ENCODE measurements at places on chromosomes 16 and 17.

DNA sequence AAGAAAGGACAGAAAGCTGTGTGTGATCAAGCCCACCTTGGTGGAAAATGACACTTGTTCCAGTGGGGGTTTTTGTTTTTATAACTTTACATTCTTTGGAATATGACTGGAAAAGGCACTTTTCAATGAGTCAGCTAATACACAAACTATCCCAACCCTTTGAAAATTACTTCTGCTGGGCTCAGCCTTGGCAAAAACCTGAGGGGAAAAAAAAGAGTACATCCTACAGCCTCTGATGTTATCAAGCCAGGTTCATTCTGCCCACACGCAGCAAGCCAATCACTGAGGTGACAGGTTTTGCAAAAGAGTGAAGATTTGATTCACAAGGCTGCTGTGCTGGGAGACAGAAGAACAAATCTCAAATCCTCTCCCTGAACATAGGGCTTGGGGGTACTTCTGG lies 484.5 kb upstream of the ERCC4 start:
- no peak for DNase-seq

GRCh38 chr17:45889579-45889978 lies 4.8 kb upstream of the MAPT start:
- no peak for DNase-seq

DNA sequence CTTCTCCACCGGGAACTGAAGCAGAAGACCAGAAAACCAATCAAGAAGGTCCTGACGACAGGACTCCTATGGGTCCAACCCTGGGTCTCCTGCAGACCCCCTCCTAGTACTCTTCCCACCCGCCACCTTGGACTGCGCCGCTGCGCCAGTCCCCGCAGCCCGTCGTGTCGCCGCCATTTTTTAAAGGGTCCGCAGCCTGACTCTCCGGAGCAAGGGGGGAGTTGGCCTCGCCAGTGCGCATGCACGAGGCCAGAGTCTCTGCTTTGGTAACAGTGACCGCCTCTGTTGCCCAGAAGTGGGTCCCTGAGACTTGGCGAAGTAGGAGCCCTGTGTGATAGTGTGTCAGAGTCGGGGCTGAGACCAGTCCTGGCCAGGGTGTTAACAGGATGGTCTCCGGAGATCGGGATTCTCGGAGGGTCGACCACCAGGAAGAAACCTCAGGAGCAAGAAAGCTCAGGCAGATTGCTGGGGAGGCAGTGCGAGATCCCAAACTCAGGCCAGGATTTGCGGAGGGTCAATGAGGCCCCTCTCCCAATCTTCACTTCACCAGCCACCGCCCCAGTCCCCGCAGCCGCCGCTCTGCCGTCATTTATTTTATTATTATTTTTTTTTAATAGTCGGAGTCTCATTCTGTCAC lies 612.5 kb downstream of the KCNJ18 start:
- DNase-seq, result no peak

- no peak for DNase-seq
These were observed 571 bp downstream of the TIMP2 start for GRCh38 chr17:78924481-78925151.

DNA sequence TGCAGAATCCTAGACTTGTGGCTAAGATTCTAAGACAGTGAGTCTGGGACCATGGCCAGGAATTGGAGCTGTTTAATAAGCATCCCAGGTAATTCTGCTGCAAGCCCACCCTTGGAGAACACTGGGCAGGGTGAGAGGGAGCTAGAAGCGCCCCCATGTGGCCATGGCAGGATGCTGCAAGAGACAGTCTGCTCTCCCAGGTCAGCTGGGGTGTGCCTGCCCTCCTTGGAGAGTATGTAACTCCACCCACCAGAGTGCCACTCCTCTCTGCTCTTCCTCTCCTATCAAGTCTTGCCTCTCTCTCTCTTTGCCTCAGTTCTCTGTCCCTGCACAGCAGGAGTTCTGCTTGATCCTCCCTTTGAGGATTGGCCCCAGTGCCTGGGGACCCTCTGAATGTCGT lies 14.9 kb downstream of the RCVRN start:
- DNase-seq, result no peak

DNA sequence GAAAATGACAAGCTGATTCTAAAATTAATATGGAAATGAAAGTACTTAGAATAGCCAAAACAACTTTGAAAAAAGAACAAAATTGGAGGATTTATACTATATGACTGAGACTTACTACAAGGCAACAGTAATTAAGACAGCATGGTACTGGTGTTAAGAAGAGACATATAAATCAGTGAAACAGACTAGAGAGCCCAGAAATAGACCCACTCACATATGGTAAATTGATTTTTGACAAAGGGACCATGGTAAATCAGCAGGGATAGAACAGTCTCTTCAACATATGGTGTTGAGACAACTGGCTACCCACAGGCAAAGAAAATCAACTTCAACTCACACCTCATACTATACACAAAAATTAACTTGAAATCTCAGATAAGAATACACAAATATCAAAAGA lies 12.9 kb downstream of the CMC2 start:
- no peak for DNase-seq

GRCh38 chr17:4913994-4914393 lies 11.1 kb upstream of the CHRNE start:
- DNase-seq, result no peak

GRCh38 chr16:88746506-88746905 lies 38.5 kb downstream of the PIEZO1 start:
- no peak for DNase-seq

DNA sequence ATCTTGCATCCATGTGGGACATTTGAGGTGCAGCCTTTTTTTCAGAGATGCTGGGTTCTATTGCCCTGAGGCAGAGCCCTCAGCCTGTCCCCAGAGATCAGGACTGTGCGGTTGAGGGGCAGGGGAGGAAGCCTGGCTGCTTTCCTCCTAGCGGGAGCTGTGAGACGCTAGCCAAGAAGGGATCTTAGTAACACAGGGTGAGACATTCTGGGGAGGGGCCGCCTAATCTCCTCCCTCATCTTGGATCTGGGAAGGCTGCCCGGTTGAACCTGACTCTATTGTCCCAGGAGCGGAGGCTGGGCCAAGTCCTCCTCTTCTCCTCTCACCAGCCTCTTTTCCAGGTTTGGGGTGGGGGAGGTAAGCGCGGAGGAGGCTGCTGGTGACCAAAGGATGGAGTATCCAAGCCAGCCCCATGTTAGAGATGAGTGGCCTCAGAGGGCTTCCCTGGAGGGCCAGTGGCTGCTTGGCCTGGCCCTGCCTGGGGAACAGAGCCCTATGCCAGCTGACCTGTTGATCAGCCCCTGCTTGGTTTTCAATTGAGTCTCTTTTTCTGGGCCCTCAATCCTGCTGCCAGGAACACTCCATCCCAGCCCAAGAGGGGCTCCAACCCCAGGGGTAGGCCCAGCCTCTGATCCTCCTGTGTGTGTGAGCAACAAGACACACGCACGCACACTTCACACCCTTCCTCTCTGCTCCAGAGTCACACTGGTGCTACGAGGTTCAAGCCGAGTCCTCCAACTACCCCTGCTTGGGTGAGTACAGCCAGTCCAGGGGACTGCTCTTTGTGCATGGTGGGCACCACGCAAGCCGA lies 5.0 kb downstream of the CA4 start:
- DNase-seq, result no peak

DNA sequence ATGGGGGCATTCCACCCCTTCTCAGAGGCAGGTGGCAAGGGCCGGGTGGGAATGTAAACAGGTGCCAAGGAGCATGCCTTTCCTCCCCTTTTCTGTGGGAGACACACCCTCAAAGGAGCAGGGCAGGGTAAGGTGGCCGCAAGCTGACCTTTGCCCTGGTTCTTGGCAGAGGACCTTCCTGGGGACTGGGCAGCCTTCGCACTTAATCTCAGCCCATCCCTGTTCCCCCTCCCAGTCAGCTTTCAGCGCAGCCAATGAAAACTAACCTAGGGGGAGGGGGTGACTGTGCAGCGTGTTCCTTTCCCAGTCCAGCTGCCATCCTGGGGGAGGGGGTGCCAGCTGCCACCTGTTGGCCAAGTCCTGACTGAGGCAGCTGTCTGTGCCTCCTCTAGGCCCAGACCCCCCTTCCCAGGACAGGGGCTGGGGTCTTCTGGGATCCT lies 2.8 kb downstream of the TRAF4 start:
- no peak for DNase-seq

- DNase-seq, result no peak
These were observed 109.8 kb downstream of the CDK5R1 start for GRCh38 chr17:32596628-32597027.

GRCh38 chr17:83173914-83174361 lies 94.5 kb downstream of the METRNL start:
- no peak for DNase-seq

- DNase-seq, result no peak
These were observed 94.5 kb downstream of the MARF1 start for GRCh38 chr16:15548482-15548891.

GRCh38 chr17:50292465-50292864 lies 18.2 kb downstream of the TMEM92 start:
- DNase-seq, result no peak

GRCh38 chr16:51888016-51888415 lies 658.9 kb downstream of the TOX3 start:
- no peak for DNase-seq

DNA sequence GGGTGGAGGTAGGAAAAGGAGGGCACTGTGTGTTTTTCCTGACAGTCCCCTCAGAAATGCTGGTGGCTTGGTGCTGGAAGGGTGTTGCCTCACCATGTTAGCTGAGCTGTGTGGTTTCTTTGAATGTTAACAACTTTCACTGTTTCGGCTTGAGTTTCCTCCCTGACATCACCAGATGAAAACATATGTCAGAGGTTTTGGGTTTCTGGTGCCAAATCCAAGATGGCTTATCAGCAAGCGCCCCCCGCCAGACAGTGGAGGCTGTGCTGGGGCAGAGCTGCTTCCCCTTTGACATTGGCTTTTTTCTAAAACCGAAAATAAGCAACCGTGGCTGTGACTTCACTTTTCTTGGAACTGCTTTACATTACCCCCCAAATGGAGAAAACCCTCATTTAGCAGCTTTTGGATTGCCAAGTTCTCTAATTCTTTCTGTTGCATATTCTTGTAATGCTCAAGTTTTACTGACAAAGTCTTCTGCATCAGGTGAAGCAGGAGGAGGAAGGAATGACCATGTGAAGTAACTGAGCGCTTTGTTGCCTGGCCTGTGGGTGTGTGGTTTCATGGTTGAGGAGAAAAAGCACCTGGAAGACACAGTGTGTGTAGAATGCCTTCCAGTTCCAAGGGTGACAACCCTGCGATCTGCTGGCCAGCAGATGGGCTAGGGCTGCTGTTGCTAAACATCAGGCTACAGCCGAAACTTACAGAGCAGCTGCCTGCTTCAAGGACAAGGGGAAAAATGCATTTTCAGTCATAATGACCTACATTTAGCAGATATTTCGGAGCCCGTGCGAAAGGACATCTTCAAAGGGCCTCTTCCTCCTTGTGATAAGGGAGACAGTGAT lies 9.7 kb downstream of the RMI2 start:
- DNase-seq, result peak; percentile 90

DNA sequence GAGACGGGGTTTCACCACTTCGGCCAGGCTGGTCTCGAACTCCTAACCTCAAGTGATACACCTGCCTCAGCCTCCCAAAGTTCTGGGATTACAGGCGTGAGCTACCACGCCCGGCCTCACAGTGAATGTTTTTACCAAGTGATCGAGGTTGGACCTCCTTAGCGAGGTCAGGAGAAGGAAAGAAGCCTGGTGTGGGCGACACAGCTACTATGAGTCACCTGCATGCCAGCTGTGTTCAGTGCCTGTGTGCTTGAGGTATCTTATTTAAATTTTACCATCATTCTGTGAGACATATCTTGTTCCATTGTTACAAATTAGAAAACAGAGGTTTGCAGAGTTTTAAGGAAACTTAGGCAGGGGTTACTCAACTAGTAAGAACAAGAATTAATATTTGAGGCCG lies 174.8 kb upstream of the DYNLRB2 start:
- no peak for DNase-seq

DNA sequence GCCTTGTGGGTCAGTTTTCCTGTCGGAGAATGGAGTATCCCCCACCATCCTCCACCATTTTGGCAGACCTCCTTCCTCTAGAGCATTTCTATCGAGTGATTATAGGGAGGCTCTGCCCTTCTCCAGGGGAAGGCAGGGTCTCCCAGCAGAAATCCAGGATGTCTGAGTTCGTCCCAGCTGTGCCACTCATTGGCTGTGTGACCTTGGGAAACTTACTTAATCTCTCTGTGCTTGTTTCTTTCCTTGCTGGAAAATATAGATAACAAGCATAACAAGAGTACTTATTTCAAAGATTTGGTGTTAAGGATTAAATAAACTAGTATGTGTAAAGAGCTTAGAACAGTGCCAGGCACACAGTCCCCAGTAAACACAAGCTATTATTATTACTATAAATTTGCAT lies 14.8 kb downstream of the ATP2A3 start:
- DNase-seq, result no peak

- no peak for DNase-seq
These were observed 117.5 kb downstream of the NOG start for GRCh38 chr17:56710986-56711385.

GRCh38 chr16:8551388-8552332 lies 38.7 kb downstream of the TMEM114 start:
- no peak for DNase-seq

- DNase-seq, result no peak
These were observed 25.5 kb downstream of the TIMM22 start for GRCh38 chr17:1022278-1023024.

- peak; percentile 94 for DNase-seq
These were observed 1.2 kb downstream of the HCRT start for GRCh38 chr17:42183741-42184711.

DNA sequence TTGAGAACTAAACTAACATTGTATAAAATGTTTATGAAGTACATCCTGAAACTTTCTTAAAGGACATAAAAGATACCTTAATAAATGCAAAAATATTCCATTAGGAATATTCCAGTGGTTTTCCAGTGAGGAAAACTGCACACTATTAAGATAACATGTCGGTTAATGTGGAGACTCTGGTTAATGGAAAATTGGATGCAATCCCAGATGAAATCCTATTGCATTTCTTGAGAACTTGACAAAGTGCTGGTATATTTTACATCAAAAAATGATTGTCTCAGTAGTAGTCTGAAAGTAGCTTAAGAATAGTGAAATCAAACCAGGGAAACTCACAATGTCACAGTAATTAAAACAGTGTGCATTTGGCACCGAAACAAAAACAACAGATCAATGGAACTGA lies 202.5 kb upstream of the MON1B start:
- DNase-seq, result no peak

GRCh38 chr17:28760601-28761562 lies 17.1 kb downstream of the TRAF4 start:
- no peak for DNase-seq

DNA sequence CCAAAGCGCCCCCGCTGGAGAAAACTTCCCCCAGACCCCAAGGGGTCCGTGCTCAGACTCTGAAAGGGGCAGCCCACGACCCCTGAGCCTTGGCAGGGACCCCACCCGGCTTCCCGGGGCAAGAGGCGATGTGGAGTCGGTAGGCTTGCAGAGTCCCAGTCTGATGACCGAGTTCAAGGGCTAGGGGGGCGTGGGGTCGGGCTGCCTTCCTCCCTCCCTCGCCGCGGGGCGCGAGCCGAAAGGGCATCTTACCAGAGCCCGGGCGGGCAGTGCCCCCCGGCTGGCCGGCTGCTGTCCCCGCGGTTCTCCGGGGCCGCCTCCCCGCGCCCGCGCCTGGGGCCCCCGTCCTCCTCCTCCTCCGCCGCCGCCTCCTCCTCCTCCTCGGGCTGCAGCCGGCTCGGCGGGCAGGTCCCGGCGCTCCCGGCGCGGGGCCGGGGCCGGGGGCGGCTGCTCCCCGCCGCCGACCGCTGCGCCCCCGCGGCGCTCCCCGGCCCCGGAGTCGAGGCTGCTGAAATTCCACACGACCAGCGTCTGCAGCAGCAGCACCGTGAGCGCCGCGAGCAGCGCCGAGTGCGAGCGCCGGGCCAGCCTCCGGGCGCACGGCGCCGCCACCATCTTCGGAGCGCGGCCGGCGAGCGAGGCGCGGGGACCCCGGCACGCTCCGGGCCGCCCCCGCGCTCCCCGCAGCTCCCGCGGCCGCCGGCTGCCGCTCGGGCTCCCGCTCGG lies 415 bp downstream of the XYLT1 start:
- no peak for DNase-seq

Measured in stimulated activated effector memory CD8-positive, alpha-beta T cell treated with anti-CD3 and anti-CD28 coated beads, Interleukin-12 subunit alpha, Interleukin-12 subunit beta, amount 100 ng/mL, for 72 hours (primary cell).